ENCODE measurements at places on chromosomes 2 and 18.

DNA sequence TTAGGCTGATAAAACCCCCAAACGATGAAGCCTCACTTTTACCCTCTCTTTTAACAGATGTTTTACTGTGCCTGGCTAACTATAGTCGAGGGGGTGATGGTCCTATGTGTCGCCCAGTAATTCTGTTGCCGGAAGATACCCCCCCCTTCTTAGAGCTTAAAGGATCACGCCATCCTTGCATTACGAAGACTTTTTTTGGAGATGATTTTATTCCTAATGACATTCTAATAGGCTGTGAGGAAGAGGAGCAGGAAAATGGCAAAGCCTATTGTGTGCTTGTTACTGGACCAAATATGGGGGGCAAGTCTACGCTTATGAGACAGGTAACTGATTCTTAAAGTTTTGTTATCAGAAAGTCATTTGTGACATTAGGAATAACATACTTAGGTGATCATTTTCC, 20.4 kb downstream of the MSH6 start:
- no peaks in the 10 kb centered on the region for H3K27me3 ChIP-seq
- peaks cover 100% of the 10 kb centered on the region for H3K36me3 ChIP-seq
- H3K4me3 ChIP-seq, result no peak overlapping the region
- no peak overlapping the region for H3K27ac ChIP-seq

DNA sequence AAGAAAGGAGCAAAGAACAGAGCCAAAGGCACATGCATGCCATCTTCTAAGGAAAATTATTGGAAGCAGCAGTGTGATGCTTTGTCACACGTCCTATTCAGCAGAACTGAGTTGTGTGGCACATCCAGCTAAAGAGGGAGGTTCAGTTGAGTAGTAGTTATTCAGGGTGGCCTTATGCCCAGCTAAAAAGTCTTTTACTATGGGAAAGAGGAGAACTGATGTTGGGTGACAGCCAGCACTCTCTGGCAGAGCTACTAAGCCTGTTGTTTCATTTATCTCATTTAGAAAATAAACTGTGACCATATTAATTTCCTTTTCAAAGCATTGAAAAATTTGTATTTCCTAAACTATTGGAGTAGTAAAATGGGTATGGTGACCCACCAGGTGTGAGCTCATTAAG, 18.5 kb downstream of the ITGA6 start:
- no peak overlapping the region for H3K27ac ChIP-seq
- no peaks in the 10 kb centered on the region for H3K27me3 ChIP-seq
- peaks cover 13% of the 10 kb centered on the region for H3K4me1 ChIP-seq
- H3K4me3 ChIP-seq, result no peak overlapping the region

DNA sequence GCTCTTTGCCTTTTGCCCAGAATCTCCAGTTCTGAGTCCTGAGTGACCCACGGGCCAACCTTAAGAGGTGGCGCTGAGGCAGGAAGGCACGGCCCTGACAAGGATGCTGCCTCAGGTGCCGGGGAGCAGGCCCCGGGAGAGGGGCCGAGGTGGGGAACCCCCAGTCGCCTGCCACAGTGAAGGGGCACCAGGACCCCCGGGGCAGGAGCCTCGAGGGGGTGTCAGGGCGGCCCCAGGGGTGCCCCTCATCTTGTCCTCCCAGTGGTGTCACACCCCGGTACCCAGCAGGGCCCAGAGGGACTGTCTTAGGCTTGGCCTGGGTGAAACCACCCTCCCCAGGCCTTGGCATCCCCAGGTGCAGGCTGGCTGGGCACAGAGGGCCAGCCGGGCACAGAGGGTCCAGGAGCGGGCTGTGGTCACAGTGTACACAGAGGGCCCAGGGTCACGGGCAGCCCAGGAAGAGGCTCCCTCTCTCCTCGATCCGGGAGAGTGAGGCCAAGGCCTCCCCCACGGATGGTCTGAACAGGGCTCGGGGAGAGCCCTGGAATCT, 1.0 kb downstream of the PDCD1 start:
- no peak overlapping the region for H3K27ac ChIP-seq
- peaks cover 13% of the 10 kb centered on the region for H3K4me1 ChIP-seq
- no peak overlapping the region for H3K4me3 ChIP-seq
- no peak for DNase-seq
- H3K36me3 ChIP-seq, result no peaks in the 10 kb centered on the region

DNA sequence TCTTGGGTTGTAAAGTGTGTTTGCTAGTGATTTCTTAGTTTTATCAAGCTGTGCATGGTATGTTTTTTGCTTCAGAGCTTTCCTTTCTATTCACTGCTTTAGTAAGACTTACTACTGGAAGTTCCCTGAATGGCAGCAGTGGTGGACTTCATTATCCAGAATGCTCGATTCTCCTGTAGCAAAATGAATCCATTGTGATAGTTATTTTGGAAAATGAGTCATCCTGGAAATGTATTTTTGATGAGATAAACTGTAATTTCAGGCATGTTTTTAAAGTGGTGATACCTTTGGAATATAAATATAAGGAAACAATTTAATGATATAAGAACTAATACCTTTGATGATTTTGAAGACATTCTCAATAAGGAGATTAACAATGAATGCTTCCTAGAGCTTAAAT, 387.1 kb downstream of the PTPRM start:
- peaks cover 19% of the 10 kb centered on the region for H3K36me3 ChIP-seq
- no peaks in the 10 kb centered on the region for H3K27me3 ChIP-seq
- H3K4me1 ChIP-seq, result peaks cover 8% of the 10 kb centered on the region
- no peak overlapping the region for H3K27ac ChIP-seq
- no peak for DNase-seq
- H3K4me3 ChIP-seq, result no peak overlapping the region

- H3K36me3 ChIP-seq, result no peaks in the 10 kb centered on the region
- peak; percentile 83 for DNase-seq
- no peak overlapping the region for H3K4me3 ChIP-seq
These were observed 159.5 kb downstream of the COL6A3 start for GRCh38 chr2:237254369-237254861.

DNA sequence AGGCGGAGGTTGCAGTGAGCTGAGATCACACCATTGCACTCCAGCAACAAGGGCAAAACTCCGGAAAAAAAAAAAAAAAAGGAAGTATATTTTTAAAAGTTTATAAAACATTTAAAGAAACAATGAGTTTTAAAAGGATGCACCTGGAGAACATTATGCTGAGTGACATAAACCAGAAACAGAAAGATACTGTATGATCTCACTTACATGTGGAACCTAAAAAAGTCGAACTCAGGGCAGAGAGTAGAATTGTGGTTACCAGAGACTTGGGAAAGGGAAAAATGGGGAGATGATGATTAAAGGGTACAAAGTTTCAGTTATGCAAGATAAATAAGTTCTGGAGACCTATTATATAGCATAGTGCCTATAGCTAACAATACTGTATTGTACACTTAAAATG, 52.8 kb upstream of the RTN4 start:
- no peak overlapping the region for H3K27ac ChIP-seq
- no peak for DNase-seq
- no peaks in the 10 kb centered on the region for H3K36me3 ChIP-seq
- no peak overlapping the region for H3K4me3 ChIP-seq

DNA sequence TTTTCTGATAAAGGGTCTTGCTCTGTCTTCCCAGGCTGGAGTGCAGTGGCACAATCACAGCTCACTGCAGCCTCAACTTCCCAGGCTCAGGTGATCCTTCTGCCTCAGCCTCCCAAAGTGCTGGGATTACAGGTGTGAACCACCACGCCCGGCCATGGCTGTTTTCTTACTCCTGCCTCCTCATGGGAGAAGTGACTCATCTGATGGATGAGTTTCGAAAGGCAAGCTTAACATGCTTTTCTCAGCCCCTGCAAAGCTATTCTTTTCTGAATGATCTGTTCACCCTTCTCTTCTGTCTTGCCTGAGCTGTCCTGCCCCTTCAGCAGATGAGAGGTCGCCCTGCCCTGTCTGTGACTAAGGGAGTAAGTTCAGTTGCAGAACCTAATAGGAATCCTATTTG, 929 bp upstream of the CREG2 start:
- H3K4me1 ChIP-seq, result peaks cover 13% of the 10 kb centered on the region
- H3K36me3 ChIP-seq, result no peaks in the 10 kb centered on the region
- peak; percentile 67 for DNase-seq
- no peak overlapping the region for H3K4me3 ChIP-seq

DNA sequence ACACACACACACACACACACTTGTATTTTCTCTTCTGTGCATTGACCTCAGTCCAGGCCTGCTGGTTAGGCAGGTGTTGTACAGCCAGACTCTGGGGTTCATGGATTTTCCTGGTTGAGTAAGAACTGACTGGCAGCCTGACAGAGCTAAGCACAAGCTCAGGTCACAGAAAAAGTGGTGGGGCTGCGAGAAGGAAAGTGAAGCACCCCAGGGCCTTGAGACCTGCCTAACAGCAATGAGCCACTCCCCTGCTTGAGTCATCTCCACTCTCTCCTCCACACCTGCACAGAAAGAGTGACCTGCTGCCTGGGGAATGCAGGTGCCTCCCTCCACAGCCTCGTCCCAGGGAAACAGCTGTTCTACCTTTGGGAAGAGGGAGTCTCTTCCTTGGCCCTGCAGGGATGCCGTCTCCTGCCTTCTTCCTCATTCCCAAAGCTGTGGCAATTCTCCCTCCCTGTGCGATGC, 91.4 kb upstream of the LGALSL start:
- peaks cover 23% of the 10 kb centered on the region for H3K27me3 ChIP-seq
- peaks cover 18% of the 10 kb centered on the region for H3K4me1 ChIP-seq
- no peak for DNase-seq
- H3K4me3 ChIP-seq, result no peak overlapping the region
- no peaks in the 10 kb centered on the region for H3K36me3 ChIP-seq
- no peak overlapping the region for H3K27ac ChIP-seq
